ENCODE measurements at places on chromosomes 4 and X.

DNA sequence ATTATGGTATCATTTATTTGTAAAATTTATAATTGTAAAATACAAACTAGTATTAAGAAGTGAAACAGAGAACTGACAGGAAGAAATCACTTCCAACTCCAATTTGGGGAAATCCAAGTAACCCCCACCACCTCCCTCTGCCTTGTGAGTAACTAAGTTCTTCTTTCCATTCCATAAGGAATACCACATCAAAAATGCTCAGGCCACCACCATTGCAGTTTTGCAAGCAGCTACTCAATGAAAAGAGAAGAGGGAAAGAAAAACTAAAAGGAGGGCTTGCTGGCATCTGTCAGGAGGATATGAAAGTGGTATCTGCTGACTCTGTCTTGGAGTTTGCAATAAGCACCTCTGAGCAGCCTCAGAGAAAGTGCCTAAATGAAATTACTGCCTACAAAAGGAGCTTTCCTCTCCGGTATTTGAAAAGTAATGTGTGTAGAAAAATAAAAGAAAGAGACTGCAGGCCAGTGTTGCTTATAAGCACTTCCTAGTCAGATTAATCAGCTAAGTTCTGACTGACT, 228.7 kb downstream of the OPHN1 start:
- no peak for DNase-seq

DNA sequence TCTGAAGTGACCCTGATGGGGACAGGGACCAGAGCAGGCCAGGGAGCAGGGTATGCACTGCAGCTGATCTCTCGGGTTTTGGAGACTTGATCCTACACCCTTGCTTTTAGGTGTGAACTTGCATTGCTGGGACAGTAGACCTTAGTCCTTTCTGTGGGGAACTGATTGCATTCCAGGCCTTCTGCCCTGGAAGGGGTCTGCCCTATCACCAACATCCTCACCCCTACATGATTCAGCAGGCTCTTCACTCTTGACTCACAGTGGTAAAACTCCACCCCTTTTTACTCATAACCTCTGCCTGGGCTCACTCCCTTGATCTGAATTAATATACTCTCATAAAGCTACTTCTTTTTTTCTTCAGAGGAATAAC, 6.6 kb upstream of the DDX60L start:
- DNase-seq: no peak

DNA sequence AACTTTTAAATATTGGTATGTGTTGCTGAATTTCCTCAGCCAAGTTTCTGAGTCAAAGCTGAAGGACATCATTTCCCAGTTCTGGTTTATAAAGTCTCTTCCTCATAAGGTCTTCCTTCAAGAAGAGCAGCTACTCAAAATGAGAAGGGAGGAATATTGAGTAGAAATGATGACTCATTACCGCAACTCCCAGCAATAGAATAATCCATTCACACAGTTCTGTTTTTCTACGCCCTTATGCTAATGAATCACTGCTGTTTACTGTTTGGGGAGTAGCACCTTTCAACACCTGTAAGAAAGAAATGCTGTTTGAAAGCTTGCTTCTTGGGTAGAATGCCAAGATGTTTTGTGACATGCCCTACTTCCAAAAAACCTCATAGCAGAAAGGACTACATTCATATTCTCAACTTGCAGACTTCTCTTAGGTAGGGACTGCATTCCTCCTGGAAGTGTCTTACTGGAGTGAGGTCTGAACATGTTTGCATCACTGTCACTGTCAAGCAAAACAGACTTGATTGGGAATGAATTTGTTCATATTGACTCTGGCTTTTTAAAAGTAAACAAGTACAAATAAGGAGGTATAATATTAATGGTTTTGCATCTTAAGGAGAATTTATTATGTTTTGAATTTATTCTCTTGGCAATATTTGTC, 147.2 kb upstream of the BANK1 start:
- DNase-seq: peak; percentile 4

DNA sequence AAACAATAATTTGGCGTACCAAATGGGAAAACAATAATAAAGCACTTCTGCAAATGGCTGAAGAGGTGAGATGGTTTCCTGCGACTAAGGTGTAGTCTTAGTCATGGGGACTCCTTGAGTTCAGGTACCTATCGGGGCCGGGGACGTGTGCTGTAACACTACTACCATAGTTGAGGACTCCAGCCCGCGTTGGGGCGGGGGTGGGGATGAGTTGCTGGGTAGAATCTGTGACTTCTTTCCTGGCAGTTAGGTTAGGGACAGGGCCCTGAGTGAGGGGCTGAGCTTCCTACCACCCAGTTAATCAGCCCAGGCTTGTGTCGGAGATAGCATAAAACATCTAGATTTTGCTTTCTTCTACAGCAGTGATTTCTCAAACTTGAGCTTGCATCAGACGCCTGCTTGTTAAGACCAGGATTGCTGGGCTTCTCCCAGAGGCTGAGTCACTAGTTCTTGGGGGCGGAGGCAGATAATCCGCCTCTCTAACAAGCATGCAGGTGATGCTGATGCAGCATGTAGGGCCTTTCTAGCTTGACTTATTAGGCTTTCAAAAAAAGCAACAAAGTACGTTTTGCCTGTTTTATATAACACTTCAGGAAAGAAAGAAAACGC, 30.2 kb downstream of the RBBP7 start:
- DNase-seq: peak; percentile 30

DNA sequence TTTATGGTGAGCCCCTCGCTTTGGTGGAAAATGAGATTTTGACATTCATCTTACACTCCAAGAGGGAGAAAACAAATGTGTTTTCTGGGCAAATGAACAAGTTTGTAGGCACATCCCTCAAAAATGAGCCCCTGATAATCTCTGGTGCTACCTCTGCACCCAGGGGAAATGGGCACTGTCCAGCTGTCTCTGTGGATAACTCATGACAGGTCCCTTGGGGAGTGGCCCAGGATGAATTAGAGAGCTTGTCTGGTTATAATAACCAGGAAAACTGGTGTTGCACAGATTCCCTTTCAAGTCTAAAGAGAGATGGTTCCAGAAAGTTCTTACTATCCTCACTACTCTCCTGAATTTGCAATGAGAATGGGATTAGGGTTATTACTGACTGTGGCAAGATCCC, 7.5 kb downstream of the RASL11B start:
- DNase-seq: no peak

DNA sequence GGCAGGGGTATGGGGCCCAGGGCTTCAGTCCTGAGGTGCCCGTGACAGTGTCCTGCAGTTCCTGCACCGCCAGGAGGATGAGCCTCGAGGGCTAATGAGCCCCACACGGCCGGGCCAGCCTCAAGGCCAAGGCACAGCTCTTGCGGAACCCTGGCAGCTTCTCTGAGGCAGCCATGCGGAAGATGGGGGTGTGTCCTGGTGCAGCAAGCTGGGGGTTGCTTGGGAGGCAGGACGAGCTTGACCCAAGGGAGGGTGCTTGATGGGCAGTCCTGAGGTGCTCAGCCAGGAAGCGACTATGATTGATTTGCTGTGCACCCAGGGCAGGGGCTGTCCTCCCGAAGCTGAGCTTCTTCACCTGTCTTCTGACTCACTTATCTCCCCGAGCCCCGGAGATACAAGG, 9.1 kb upstream of the FGFR3 start:
- DNase-seq: no peak

- peak; percentile 94 for DNase-seq
Measured at GRCh38 chr4:140019619-140020347, 134.2 kb downstream of the MAML3 start.

DNA sequence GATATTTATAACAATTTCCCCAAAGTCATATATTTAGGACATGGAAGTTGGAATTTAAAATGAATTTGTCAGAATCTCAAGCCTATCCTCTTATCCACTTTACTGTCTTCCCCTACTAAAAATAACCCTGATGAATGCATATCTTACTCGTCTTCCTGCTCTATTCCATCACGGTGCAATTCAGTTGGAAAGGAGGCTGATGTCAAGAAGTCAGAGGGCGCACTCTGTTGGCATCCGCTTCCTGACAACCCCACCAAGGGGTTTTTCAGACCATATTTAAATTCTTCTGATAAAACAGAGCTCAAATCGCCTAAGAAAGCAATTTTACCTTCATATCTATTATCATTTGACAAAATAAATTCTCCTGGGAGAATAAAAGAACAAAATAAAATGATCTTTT, 233.5 kb downstream of the ARHGAP24 start:
- no peak for DNase-seq

GRCh38 chr4:182248295-182248694, 5.1 kb downstream of the TENM3 start:
- no peak for DNase-seq

DNA sequence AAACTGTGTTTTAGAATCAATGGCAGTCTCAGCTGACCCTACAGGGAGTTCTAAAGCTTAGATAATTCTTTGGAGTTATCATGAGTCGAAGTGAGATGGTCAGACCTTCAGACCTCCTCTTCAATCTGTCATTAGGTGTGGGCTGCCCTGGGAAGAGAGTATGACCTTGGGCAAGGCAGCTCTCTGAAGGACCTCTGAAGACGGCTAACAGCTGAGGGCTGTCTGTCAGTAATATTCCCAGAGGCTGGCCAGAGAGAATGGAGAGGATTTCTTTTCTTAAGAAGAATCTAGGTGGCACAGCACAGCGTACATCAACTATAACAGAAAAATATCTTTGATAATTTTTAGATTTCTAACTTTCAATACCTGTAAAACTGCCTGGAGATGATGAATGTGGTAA, 379.4 kb downstream of the ZNF674 start:
- no peak for DNase-seq

GRCh38 chrX:112834031-112834845, 6.4 kb downstream of the AMOT start:
- no peak for DNase-seq

DNA sequence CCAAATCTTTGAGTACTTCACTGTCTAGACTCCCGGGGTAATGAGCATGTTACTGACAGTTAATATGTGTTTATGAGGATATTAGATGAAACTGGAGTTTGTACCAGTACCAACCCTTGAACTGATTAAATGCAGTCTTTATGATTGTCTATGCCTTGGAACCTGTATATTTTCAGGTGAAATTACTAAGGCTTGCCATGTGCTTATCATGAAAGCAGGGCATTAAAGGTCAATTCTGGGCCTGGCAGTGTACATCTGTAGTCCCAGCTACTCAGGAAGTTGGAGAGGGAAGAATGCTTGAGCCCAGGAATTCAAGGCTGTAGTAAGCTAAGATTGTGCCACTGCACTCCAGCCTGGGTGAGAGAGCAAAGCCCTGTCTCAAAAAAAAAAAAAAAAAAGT, 27.6 kb downstream of the PHEX start:
- DNase-seq: no peak

- peak; percentile 10 for DNase-seq
Measured at GRCh38 chr4:74536557-74536956, 91.6 kb downstream of the AREG start.

- peak; percentile 59 for DNase-seq
Measured at GRCh38 chrX:132532913-132533312, 44.1 kb upstream of the MBNL3 start.

GRCh38 chr4:119116925-119117900, 18.4 kb upstream of the MYOZ2 start:
- DNase-seq: no peak

DNA sequence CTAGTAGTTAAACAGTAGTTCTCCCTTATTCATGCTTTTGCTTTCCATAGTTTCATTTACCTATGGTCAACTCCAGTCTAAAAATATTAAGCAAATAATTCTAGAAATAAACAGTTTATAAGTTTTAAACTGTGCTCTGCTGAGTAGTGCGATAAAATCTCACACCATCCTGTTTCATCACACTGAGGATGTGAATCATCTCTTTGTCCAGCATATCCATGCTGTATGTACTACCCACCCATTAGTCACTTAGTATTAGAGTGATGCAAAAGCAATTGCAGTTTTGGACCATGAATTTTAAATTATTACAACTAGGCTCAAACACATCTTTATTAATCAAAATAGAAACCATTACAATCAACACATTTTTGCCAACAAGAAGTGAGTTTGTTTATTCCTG, 187.4 kb downstream of the TEX13C start:
- DNase-seq: no peak

DNA sequence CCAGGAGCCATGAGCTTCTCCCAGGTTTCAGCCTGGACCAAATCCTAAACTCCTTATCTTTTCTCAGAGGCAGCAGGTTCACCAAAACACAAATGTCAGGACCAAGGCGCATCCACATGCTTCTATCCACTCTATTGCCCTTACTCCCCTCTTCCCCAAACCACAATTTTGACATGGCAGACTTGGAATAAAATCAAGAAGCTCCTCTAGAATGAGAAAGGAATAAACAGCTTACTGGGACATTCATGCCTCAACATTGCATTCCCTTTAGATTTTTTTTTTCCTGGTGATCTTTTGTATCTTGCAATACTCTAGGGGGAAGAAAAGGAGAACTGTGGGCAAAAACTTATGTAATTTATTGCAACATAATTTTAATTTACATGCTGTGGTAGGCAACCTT, 119.1 kb downstream of the TSPAN5 start:
- no peak for DNase-seq

DNA sequence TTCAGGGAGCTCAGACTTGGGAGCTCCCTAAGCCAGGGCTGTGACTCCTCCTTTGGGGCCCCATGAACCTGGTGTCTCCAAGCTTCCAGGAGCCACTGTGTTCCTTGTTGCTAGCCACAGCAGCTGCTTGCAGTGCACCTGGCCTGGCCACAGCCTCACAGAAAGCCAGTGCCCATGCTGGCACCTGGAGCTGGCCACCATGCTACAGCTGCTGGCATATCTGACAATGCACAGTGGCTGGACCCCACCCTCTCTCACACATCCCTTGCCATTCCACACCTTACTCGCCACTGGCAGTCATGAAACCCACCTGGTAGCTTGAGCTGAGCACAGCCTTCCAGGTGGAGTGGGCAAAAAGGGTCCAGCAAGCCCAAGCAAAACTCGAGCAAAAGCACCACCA, 441.7 kb downstream of the ARAP2 start:
- peak; percentile 27 for DNase-seq

DNA sequence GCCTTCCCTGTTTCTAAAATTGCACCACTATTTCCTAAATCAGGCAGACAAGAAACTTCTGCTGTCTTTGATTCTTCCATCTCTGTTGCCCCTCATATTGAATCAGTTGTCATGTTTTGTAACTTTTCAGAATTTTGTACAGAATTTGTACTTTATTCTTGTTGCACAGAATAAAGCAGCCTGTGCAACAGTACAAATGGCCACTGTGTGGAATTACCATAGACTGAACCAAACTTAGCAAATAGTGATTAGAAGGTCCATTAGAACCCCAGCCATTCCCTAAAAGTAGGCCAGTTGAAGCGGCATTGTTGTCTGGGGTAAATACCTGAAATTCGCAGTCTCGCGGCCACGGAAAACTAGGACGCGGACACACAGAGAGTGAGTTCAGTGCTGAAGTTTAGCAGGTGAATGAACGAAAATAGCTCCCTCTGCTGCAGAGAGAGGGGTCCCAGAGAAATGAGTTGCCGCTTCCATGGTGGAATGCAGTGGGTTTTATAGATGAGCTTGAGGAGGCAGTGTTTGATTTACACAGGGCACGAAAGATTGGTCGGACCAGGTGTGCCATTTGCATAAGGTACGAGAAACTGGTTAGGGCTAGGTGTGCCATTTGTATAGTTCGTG, 71.8 kb downstream of the C4orf33 start:
- DNase-seq: no peak
